Dermis microvascular lymphatic vessel endothelial cell (primary cell): ENCODE measurements at places on chromosomes 2 and 18. TPM values are rescaled to one million over a fixed set of nuclear protein-coding genes. Genes with fewer than 3 reads are reported as not detected.

COX7A2L gene
- total RNA-seq, result 133 and 148 TPM in 2 replicates

LTBP1 gene
- total RNA-seq, result 22.1 and 82.4 TPM in 2 replicates

OR6B2 gene
- total RNA-seq, result not detected in 2 replicates

AQP12A gene
- not detected in 2 replicates for total RNA-seq
